ENCODE measurements at places on chromosomes 4 and X. TPM values are rescaled to one million over a fixed set of nuclear protein-coding genes. Genes with fewer than 3 reads are reported as not detected.

Gene UGT2A1
- not detected for total RNA-seq

Gene BTK
- 5.7 TPM for total RNA-seq

Gene UGT2B10
- total RNA-seq: not detected

Gene ANXA3
- total RNA-seq: 245 TPM

Gene TMPRSS11A
- 8.5 TPM for total RNA-seq

DNA sequence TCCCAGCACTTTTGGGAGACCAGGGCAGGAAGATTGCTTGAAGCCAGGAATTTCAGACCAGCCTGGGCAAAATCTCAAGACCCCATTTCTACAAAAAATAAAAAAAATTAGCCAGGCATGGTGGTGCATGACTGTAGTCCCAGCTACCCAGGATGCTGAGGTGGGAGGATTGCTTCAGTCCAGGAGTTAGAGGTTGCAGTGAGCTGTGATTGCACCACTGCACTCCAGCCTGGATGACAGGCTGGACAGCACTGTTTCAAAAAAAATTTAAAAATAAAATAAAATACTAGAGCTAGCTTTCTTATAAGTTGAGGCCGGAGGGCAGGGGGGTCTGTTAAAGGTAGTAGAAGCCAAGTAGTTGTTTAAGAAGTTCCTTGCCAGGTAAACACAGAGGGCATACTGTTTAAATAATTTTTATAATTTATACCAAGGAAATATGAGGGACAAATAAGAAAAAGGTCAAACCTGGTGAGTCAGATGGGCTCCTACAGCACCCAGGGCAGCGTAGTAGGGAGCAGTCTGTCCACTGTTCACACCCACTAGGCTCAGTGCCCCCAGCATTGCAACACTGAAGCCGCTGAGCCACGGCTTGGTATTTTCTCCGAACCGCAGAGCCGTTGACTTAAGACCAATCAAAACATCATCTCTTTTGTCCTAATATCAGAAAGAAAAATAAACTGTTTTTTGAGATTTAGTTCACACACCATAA, 17.3 kb downstream of the COQ2 start:
- ATAC-seq: peak; percentile 50

- ATAC-seq: no peak
These were observed 30.2 kb downstream of the SPANXD start for GRCh38 chrX:141668371-141668770.

DNA sequence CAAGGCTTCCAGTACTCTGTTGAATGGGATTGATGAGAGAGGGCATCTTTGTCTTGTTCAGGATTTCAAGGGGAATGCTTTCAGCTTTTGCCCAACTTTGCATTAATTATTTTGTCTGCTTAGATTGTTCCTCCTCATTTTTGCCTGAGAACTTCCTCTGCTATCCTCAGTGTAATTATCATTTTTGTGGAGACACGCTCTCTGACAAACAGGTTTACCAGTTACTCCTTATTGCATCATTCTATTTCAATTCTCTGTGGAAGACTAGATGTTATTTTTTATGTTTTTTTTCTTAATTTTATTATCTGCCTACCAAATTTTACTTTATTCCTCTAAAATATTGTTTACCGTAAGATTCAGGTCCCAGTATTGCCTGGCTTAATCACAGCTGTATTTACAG, 349.2 kb downstream of the ADGRL3 start:
- no peak for ATAC-seq

- ATAC-seq: no peak
These were observed 685.0 kb downstream of the RAPGEF2 start for GRCh38 chr4:159787901-159788300.

DNA sequence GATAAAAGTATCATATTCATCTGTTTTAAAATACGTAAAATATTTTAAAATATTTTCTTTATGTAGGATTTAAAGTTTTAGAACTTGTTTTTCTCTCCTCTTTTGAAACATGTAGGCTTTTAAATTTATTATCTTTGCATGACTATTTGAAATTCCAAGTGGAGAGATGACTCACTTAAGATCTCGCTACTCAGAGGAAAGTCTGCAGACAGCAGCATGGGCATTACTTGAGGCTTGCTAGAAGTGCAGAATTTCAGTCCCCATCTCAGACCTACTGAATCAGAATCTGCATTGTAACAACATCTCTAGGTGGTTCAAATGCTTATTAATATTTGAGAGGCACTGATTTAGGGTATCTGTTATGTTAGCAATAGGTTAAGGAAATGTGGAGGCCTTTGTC, 225.7 kb upstream of the ARX start:
- no peak for ATAC-seq

DNA sequence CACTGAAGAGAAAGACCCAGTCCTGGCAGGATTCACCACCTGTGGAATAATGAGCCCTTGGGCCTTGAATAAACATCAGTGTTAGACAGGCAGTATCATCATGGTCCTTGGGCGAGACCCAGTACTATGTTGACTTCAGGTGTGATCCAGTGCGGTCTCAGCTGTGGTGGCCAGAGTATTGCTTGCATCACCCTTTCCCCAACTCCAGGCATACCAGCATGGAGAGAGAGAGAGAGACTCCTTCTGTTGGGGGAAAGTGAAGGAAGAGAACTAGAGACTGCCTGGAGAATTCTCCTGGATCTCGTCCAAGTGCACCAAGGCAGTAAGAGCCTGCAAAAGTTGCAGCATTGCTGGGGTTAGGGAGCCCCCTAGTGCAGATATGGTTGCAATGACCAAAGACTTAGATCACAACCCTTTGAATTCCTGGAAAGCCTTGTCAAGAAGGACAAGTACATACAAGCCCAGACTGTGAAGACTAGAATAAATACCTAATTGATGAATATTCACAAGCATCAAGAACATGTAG, 61.1 kb upstream of the VAMP7 start:
- ATAC-seq: peak; percentile 71

- no peak for ATAC-seq
These were observed 658 bp downstream of the SH3TC1 start for GRCh38 chr4:8199594-8200301.

DNA sequence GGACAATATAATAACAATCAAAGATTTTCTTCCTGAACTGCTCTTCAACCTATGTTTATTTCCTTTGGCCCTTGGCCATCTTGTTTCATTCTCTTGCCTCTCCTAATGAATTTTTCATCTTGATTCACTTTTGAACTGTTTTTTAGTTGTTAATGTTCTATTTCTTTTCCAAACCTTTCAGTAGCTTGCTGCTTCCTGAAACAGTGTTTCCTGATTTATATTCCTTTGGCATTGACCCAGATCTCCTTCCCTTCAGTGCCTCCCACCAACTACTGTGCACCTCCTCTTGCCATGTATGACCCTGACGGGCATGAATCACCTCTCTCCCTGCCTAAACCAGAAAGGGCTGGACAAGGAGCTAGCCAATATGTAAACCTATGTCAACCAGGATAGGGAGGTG, 25.6 kb upstream of the SPP1 start:
- no peak for ATAC-seq

GRCh38 chrX:27622883-27623282, 32.7 kb downstream of the DCAF8L2 start:
- ATAC-seq: no peak

- ATAC-seq: no peak
These were observed 186.9 kb downstream of the FRMPD4 start for GRCh38 chrX:12325171-12325570.

DNA sequence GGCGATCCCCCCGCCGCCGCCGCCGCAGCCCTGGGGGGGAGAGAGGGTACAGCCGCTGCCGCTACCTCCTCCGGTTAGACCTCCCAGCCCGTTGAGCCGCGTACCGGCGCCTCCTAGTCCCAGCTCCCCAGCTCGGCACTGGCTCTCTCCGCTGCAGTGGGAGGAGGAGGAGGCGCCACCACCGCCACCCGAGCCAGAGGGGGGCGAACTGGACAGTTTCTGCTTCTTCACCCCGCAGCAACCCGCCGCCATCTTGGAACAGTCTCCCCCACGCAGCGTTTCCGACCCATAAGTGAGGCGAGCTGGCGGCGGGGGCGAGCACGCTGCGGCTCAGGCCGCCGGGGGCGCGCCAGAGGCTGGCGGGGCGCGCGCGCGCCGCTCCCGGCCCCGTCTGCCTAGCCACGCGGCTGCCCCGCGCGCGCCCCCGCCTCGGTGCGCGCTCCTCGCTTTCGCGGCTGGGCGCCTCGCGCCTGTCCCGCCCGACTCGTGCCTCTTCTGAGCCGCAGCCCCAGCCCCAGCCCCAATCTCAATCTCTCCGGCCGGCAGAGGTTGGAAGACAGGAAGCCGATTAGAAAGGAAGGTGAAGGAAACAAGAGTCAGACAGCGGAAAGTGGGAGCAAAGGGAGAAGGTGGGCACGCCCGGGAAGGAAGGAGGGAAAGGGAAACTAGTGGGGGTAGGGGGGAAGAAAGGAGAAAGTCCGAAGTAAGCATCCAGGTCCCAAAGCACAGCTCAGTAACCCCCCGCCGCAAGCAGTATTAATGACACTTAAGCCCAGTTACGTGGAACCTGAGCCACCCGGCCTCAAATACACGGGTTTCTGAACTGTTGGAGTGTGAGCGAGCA, at the start of gene AMMECR1:
AMMECR1 (minus strand) TSS at position 266 of the 844 bp plus-strand sequence; CDS start at position 252, 14 bp downstream.
- ATAC-seq: peak; percentile 95

- ATAC-seq: no peak
These were observed 189.9 kb upstream of the NWD2 start for GRCh38 chr4:37054531-37055077.

DNA sequence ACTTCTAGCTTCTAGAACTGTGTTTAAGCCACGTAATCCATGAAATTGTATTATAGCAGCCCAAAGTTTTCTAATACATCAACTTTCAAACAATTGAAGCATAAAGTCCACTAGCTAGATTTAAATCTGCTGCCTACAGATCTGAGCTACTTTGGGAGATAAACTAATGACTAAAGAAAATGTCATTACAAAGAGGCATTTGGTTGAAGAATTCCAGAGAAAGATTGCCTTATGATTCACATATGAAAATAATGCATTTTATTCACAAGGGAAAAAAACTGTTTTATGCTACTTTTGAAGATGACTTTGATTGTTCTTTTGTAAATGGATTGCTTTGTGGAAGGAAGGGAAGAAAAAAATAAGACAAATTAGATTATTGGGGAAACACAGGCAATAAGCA, 124.1 kb upstream of the SLIT2 start:
- ATAC-seq: no peak

DNA sequence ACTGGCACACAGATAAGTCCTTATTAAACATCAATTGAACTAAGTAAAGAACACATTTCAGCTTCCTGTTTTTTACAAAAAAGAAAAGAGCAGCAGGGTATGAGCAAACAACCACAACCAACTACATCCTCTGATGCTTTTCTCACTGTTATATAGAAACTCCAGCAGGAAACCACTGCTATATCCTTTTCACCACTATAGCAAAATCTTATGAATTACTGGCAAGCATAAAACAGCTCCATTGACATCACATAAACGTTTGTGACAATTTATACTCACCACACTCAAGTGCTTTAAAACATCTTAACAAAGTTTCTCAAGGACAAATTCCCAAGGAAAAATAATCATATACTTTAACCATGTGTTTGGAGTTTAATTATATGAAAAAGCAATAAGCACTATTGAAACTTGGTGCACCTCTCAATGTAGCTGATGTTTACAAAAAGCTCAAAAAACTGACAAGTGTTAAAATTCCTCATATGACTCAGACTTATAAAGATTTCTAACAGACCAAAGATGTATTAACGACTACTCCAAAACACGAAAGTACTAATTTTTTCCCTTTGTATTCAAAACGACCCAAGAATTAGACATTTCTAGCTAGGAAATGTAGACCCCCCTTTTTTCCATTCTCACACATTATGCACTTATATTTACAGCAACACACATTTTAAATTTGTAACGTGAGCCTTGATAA, 12.9 kb downstream of the GPRIN3 start:
- no peak for ATAC-seq

DNA sequence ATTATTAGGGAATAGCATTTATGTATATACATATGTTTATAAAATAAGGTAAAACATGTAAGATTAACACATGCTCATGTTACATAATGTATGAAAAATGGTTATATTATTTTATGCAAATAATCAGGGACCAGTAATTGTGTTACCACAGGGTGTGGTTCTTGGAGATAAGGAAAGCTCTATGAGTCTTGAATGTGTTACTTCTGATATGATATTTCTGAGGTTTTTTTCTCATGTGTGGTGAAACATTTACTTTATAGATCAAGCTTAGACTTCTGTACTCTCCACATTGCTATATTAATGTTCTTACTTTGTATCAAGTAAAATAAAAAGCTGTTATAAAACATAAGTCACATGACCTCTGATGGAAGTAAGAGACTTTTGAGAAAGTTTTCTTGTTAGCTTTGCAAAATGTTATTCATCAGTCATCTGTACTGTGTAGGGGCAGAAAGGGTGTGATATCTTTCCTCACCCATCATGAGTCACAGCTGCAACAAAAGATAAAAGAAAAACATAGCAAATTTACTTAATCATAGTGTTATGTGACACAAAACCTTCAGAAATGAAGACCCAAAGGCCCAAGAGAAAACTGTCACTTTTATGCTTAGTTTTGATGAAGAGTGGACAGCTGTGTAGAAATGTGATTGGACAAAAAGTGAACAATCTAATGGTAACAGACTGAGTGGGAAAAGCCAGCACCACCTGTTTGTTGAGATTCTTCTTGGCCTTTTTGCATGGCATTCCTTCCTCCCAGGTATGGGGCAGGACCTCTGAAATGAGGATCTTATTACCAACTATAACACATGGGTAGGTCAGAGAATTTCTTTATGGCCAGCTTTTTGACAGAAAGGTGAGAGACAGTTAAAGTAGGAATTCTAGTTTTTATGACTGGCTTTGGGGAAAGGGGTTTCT, 632.3 kb downstream of the PDHA2 start:
- no peak for ATAC-seq

Data from gastroesophageal sphincter (tissue), 4 donors.